Stimulated activated CD8-positive, alpha-beta memory T cell treated with anti-CD3 and anti-CD28 coated beads, Interleukin-2, amount 100 ng/mL, for 1 hour (primary cell): ENCODE measurements at places on chromosomes 1 and 21.

- DNase-seq, result no peak
Measured at GRCh38 chr1:66371233-66372005, 162.5 kb upstream of the SGIP1 start.

GRCh38 chr1:42674682-42675081 lies 7.5 kb upstream of the YBX1 start:
- no peak for DNase-seq

- DNase-seq, result no peak
Measured at GRCh38 chr21:42304556-42305454, 10.4 kb downstream of the TFF3 start.

GRCh38 chr1:111497592-111497991 lies 5.8 kb downstream of the ADORA3 start:
- no peak for DNase-seq

- DNase-seq, result no peak
Measured at GRCh38 chr1:208204779-208205178, 39.4 kb downstream of the PLXNA2 start.
